Germinal center (tissue), 1 donor: ENCODE measurements at places on chromosomes 12 and 14.

GRCh38 chr14:83071888-83072501 is 1538.3 kb upstream of the SEL1L start:
- no peak for DNase-seq

DNA sequence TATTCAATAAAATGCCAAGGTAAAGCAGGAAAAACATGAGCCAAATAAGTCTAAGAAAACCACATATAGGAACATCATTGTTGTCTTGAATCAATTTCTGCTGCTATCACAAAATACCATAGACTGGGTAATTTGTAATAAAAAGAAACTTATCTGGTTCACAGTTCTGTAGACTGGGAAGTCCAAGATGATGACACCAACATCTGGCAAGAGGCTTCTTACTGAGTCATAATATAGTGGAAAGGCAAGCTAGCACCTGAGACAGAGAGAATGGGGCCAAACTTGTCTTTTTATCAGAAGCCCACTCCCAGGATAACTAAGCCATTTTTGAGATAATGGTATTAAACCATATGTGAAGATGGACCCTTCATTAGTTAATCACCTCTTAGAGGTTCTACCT is 975.9 kb downstream of the FLRT2 start:
- no peak for DNase-seq

- no peak for DNase-seq
These were observed 164.6 kb downstream of the GCH1 start for GRCh38 chr14:54738009-54738408.

GRCh38 chr12:68428211-68428610 is 96.0 kb upstream of the MDM1 start:
- DNase-seq: no peak

DNA sequence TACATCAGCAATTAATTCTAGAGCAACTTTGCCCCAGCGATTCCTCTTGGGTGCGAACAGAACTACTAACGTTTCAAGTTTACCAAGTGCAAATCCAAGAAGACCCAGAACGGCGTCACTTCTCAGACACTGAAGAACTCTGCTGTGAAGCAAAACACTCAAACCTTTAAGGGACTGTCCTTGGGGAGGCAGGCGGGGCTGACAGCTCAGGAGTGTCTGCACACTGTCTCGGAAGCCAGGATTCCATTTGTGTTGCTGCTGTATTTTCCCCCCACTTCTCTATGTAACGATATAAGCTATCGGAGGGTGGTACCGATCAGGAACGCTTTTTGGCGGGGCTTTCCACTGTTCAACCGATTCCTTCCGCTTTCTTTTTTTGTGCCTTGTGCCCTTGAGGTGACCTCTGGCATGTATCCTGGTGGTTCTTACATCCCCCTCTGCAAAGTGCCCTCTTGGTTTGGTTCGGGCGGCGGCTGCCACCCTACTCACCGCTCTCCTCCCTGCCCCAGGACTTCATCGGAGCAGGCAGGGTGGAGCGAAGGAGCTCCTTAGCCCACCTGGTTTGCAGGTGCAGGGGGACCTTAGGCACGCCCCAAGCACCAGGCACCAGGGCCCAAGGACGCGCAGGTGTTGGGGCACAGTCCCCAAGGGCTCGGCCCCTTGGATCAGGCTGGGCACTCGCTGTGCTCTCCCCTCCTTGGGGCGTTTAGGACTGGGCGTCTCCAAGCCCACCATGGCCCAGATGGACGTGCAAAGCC is 19.2 kb upstream of the MLXIP start:
- no peak for DNase-seq

DNA sequence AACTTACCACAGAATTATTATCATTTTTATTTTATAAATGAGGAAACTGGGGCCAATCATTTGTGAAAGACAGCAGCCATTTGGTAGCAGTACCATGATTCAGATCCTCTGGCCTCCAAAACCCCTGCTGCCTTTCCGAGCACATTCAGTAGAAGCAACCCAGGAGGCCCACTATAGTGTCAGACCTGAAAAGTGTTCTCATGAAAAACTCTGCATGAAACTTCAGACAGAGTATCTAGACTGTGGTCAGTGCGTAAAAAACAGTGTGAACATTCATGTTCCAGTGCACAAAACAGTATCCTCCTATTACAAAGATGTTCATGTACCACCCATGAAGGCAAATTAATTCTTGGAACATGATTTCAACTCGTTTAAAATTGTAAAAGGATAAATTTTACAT is 112.0 kb downstream of the EPS8 start:
- DNase-seq: no peak
